ENCODE measurements at places on chromosomes 7 and 10.

GRCh38 chr7:116802746-116803152 is 59.6 kb upstream of the CAPZA2 start:
- DNase-seq = peak; percentile 32

DNA sequence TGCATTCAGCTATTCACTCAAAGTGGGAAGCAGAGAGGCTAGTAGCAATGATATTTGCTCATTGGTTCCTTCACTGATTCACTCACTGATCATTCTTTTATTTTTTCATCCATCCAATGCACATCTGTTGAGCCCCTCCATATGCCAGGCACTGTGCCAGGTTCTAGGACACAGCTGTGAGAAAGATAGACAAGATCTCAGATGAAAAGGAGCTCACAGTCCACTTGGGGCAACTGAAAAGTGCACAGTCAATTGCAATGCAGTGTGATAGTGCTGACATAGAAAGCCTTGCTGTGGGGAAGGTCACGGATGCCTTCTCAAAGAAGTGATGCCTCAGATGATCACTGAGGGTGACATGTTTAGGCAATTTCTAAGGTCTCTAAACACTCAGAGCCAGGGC is 262.3 kb downstream of the PTEN start:
- no peak for DNase-seq

GRCh38 chr10:13048762-13049161 is 47.2 kb upstream of the CCDC3 start:
- no peak for DNase-seq

GRCh38 chr10:51137756-51138529 is 63.7 kb downstream of the PRKG1 start:
- DNase-seq = no peak

DNA sequence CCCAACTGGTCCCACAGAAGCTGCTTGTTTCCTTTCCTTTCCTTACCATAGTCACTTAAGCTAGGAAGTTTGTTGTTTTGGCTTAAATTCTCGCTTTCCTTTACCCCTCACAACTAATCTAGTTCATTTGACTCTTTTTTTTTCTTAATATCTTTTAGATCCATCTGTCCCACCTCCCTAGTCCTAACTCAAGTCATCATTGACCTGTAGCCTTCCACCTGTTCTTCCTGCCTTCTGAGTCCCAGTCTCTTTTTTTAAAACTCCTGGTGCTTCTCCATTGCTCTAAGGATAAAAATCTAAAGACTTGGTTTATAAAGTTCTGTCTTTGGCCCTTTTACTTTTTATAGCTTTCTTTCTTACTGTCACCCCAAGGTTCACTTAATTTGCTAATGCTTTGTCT is 47.6 kb downstream of the RALA start:
- no peak for DNase-seq

DNA sequence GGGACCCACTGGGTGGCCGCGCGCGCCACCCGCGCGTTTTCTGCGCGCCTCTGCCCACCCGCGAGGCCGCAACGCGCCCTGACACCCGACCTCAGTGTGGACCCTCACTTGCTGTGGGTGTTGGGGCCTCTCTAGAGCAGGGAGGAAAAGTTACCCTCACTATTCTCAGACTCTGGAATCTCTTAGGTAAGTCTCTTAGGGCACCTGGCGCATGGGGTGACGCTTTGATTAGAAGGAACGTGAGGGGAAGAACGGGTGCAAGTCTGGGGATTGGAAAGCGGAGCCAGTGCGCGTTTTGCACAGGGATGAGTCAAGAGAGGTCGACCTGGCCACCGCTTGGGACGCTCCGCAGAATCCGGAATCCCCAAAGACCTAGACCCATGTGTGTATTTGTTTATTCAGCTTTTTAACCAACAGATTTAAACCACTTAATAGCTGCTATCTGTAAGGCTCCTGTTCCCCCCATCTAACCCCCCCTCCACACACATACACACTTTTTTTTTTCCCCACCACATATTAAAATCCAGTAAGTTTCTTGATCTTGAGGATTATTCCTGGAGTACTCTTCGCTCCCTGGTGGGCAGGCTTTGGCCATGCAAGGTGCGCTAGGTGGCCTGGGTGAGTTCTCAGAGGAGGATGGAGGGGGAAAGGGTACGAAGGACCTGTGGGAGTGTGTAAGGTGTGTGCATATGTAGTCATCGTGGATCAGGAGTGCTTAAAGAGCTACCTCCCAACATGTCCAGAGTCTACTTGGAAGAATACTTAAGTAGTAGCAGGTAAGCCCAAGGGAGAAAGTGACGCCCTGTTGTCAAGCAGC is 169.1 kb upstream of the PPP1R3A start:
- no peak for DNase-seq

- no peak for DNase-seq
Observed at GRCh38 chr7:134622303-134622995, 24.2 kb upstream of the BPGM start.

DNA sequence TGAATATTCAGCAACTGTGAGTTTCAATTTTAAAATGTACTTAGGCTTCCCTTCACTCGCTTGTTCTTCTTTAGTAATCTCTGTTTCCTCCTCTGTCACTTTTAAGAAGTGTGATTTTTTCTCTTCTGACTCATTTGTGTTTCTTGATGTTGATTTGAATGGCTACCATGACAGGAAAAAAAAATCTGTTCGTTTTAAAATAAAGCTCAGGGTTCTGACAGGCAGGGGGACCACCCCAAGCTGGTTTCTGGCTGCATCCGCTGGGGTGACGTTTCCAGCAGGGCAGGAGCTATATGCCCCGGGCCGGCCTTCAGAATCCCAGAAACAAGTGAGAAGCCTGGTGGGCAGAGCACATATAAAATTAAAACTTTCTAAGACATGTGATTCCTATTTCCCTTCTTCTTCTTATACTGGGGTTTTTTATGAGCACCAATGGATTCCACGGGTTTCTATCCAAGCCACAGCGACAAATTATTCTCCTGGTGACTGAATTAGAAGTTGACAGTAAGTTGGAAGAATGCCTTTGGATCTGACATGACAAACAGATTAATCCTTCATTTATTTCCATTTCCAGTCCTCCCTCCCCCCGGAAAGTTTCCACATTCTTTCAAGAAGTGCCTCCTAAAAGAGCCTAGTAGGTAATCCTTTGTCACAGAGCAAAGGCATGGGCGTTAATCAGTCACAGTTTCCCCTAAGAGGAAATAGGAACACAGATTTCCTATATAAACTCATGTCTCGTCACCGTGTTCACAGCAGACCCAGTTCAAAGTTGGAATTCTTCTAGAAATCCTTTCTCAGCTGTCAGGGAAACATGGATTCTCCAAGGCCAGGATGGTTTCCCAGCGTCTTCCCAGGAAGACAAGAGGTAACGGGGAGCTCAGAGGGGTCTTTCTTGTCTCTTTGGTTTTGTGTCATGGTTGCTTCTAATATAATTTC is 79.9 kb downstream of the PTPRE start:
- no peak for DNase-seq

DNA sequence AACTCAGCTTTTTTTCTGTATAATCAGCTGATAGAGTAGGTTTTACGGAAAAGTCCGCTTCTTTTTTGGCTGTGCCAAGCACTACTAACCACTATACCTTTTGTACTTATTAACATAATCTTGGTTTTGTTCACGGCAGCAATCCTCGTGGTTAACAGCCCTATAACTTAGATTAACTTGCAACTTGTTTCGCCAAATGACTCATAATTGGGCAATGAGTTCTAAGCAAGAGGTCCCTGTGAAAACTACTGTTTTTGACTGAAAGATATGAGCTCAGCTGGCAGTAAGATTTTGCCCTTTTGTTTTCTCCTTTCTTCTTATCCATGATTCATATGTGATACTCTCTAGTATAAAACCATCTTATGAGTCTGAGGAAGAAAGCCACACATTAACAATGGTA is 345.0 kb upstream of the PCDH15 start:
- no peak for DNase-seq

GRCh38 chr7:84202855-84203254 is 8.3 kb upstream of the SEMA3A start:
- no peak for DNase-seq

GRCh38 chr7:121599887-121600286 is 203.8 kb upstream of the FAM3C start:
- DNase-seq = no peak

- DNase-seq = no peak
Observed at GRCh38 chr7:83769407-83769806, 120.5 kb upstream of the SEMA3E start.

GRCh38 chr10:67140641-67141040 is 214.8 kb downstream of the LRRTM3 start:
- DNase-seq = no peak

DNA sequence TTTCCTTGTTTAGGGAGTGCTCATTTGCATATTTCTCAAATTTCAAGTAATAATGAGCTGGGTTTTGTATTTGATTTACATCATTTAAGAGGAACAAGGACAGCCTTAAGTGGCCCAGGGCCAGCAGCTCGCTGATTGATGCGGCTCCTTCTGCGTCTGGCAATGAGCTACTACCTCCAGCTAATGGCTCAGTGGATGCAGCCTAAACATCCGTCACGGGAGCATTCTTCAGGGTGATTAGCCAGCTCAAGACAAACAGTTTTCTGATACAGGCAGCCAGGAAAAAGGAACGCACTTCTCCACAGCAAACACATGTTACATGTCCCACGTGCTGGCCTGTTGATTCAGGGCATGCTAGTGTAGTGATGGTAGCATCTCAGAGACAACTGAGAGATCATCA is 169.3 kb upstream of the TCERG1L start:
- DNase-seq = no peak

DNA sequence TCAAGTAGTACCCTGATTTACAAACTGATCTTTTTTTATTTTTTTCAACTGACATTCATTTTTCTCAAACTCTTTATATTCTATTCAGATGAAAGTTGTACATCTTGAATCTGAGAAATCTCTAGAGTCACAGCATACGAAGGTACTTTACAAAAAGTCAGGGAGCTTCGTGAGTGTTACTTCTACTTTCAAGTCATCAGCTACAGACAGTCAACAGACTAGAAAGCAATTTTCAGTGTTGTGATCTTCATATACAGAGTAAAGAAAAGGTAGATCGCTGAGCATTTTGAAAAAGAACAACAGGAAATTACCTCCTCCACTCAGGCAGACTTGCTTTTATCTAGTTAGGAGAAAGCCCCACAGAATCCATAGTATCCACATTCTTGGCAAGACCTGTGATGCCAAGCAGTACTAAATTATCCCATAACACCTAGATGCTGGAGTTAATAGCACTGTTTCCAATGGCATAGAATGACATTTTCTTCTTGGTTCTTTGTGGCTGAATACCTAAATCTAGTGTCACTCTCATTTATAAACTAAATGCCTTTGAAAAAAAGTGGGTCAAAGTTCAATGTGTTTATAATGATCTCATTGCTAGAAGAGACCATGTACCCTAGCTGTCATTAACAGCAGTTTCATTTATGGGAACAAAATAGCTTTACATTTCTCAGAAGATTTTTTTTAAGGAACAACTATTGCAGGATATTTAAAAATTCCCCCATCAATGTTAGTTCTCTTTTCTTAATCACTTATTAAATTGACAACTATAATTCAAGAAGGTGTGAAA is 12.0 kb upstream of the ZNF800 start:
- no peak for DNase-seq

GRCh38 chr7:98174334-98175259 is 36.6 kb upstream of the BHLHA15 start:
- no peak for DNase-seq

DNA sequence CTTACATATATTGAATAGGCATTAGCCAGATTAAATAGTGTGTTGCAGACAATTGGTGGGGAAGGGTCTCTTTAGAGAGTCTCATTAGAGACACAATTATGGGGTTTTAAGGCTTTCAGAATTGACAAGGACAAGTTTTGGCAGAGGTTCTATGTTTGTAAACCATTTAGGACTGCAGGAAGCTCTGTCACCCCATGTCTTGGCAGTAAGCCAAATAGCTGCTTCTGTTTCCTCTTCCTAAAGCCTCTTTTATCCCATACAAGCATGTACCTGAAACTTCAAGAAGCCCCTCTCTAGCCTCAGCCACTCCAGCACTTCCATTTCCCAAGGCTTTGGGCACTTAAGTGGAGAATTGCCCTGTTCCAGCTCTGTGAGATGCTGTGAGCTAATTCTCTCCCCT is 21.8 kb upstream of the LRRC4 start:
- no peak for DNase-seq

- no peak for DNase-seq
Observed at GRCh38 chr10:71038091-71038633, 149.8 kb upstream of the PCBD1 start.

- no peak for DNase-seq
Observed at GRCh38 chr7:82200601-82201000, 243.0 kb downstream of the CACNA2D1 start.

GRCh38 chr7:73888959-73889358 is 28.0 kb downstream of the TMEM270 start:
- DNase-seq = no peak

- no peak for DNase-seq
Observed at GRCh38 chr10:6234371-6234770, 31.6 kb downstream of the PFKFB3 start.

GRCh38 chr7:4602905-4603842 is 78.9 kb upstream of the FOXK1 start:
- DNase-seq = no peak

- DNase-seq = no peak
Observed at GRCh38 chr7:97081521-97082300, 35.8 kb upstream of the SDHAF3 start.

- peak; percentile 67 for DNase-seq
Observed at GRCh38 chr7:2508327-2509215, 11.0 kb upstream of the LFNG start.

DNA sequence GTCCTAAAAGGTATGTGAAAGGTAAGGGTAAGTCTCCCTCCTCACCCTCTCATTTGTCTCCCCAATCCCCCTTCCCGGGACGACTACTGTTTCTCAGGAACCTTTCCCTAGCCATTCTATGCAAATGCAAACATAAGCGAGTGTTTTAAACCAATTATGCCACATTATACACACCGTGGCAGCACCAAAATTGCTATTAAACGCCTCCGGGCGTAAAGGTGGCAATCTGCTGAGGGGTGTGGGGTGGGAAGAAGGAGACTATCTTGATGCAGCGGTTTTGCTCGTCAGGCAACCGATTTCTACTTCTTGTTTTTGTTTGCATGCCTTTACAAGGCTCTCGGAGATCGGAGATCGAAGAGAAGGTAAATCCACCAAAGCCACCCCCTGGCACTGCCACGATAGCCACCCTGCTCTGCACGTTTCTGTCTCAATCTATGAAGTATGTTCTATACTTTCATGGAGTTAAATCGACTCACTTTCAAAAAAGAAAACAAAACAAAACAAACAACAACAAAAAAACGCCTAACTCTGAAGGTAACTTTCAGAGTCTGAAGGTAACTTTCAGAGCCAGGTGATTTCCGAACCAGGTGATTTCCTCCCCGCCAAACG is 46.0 kb upstream of the CDK1 start:
- DNase-seq = peak; percentile 14

DNA sequence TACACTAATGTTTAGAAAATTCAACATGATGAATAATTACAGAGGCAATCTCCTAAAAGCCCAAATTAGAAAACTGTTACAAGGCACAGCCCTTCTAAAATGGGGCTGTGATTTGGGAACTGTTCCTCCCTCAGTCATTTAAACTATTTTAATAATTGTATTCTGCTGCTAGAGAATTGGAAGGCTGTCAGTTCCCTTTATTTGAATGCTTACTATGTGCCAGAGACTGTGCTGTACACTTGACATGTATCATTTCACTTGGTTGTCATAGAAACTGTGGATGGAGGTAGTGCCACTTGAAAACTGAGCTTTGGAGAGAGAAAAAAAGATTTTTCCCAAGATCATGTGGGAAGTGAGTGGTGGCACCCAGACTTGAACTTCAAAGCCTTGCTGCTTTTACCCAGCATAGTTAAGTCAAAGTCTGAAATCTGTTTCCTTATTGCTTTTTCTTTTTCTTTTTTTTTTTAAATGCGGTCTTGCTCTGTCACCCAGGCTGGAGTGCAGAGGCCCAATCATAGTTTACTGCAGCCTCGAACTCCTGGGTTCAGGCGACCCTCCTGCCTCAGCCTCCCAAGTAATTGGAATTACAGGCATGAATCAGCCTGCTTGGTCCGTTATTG is 23.6 kb downstream of the UBE2D1 start:
- DNase-seq = no peak
